Stimulated activated CD8-positive, alpha-beta memory T cell treated with anti-CD3 and anti-CD28 coated beads, Interleukin-7, amount 100 ng/mL, for 1 hour (primary cell): ENCODE measurements at places on chromosomes 4 and X.

GRCh38 chr4:9812501-9813340 lies 31.3 kb downstream of the DRD5 start:
- DNase-seq = no peak

DNA sequence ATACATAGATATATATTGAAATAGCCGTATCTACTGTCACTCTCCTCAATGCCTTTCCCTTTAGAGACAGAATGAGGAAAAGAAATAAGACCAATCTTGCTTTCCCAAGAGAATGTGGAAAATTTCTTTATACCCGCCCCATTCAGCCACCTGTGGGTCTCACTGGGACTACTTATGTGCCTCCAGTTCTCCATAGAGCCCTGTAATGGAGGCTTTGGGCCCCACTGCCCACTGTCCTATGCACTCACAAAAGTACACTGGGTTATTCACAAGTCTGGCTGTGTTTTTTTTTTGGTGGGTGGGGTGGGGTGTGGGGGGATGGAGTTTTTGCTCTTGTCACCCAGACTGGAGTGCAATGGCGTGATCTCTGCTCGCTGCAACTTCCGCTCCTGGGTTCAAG lies 70.4 kb upstream of the ELOVL6 start:
- no peak for DNase-seq

GRCh38 chr4:165331359-165331758 lies 3.9 kb downstream of the MSMO1 start:
- DNase-seq = no peak

- no peak for DNase-seq
Observed at GRCh38 chr4:61995717-61996340, 795.7 kb downstream of the ADGRL3 start.

DNA sequence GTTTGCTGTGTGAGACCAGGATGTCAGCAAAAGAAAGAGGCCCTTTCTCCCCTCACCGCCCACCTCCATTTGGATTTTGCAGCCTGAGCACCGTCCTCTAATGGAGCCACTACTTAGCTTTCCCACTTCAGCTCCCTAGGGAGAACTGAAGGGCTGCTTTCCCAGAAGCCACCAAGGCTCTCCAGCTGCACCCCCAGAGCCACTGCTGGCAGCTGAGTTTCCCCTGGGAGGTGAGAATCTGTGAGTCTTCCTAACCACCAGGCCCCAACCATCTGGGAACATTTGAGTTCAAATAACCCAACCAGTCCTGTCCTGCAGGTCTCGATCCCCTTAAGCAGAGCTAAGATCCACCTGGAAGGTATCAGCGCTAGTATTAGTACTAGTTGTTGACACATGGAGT lies 173.1 kb upstream of the USP9X start:
- DNase-seq = no peak

DNA sequence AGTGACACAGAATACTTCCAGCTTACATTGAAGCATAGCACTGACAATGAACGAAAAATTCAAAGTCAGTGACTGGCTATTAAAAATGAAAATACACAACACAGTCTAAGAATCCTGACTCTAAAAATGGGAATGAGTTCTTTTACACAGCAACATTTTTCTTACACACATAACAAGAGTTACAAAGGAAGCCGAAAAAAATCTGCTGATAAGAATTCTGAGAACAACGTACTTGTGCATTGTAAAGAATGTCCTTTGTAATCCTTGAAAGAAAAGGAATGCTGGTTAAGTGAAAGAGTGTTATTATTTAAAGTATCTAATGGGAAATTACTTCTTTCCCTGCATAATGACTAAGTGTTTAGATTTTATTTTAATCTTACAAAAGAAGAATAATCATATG lies 199.4 kb downstream of the PRDM5 start:
- DNase-seq = no peak

DNA sequence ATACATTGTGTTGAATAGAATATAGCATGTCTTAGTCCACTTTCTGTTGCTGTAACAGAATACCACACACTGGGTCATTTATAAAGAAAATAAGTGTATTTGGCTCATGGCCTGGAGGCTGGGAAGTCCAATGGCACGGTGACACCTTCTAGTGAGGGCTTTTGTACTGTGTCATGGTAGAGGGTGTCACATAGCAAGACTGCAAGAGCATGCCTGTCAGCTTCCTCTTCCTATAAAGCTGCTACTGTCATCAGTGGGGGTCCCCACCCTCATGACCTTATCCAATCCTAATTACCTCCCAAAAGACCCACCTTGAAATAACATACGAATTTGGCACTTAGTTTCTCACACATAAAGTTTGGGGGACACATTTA lies 193.2 kb downstream of the PTTG2 start:
- no peak for DNase-seq

DNA sequence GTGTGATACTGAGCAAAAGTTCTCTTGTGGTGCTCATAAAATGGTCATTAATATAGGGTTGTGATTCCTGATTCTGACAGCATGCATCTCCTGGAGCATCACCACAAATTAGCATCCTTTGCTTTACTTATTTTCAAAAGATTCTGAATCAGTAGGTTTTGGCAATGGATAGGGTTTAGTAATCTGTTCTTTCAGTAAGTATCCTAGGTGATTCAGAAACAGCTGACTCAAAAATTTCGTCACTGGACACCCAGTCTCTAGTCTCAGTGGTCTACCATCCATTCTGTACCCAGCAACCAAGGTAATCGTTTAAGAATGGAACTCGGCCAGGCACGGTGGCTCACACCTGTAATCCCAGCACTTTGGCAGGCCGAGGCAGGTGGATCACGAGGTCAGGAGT lies 4.1 kb downstream of the CBLL2 start:
- no peak for DNase-seq

- DNase-seq = no peak
Observed at GRCh38 chr4:87278335-87278794, 44.3 kb downstream of the HSD17B13 start.

DNA sequence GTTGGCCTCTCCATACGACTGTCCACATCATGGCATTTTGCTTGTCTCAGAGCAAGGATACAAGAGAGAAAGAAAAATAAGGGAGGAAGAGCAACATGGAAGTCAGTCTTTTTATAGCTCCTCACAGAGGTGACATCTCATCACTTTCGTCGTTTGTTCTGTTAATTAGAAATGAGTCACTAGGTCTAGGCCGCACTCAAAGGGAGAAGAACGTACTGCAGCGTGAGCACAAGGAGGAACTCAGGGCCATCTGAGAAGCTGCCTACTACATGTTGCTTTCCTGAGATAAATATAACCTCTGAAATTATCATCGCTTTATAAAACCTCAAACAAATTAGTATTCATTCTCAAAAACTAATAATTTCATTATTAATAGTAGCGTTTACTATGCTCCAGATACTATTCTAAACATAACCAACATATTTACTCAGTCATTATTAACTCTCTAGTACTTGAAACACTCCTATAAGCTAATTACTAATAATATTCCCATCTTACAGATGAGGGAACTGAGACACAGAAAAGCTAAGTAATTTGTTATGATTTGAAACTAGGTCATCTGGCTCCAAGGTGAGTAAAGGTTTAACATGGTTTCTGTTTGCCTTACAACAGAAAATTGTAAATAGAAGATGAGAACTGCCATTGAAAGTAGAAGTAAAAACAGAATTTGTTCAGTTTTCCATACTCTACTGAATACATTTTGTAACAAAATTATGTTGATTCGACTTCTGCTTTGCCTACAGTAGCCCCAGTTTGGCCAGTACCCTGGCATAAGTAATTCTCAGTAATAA lies 213.2 kb upstream of the UGT8 start:
- DNase-seq = no peak

DNA sequence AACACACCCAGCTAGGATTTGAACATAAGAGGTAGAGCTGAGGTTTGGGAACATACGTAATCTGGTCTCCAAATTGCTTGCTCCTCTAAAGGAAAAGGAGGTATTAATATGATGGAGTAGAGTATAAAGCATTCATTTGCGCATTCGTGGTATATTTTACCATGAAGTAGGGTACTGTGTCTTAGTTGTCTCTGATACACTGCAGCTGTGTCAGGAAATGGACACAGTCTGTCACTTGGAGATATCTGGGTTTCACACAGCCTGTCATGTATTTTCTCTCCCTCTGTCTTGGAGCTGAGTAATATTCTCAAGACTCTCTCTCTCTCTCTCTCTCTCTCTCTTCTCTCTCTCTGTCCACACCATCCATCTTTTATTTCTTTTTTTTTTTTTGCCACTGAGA lies 274.8 kb upstream of the UGT8 start:
- no peak for DNase-seq

- DNase-seq = no peak
Observed at GRCh38 chr4:150656891-150657290, 74.9 kb downstream of the MAB21L2 start.

DNA sequence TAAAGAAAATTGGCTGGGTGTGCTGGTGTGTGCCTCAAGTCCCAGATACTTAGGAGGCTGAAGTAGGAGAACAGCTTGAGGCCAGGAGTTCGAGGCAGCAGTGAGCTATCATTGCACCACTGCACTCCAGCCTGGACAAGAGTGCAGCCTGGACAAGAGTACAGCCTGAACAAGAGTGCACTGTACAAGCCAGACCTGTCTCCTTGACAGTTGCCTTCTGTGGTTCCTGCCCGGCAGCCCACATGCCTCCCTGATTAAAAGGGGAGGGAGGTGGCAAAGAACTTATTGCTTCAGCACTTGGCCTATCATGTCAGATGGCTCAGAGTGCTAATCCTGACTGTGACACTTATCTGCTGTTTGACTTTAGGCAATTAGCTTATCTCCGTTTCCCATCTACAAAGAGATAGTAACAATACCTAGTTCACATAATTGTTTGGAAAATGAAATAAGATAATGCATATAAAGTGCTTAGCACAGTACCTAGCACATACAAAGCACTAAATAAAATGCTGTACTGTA lies 249.1 kb downstream of the DCLK2 start:
- DNase-seq = no peak

GRCh38 chr4:140116442-140117104 lies 37.4 kb downstream of the MAML3 start:
- no peak for DNase-seq
